Activated naive CD4-positive, alpha-beta T cell treated with Interleukin-2 at 50 U/mL for 16 hours (primary cell): ENCODE measurements at places on chromosomes 1 and 21.

- DNase-seq: no peak
These were observed 3.2 kb downstream of the RAP1GAP start for GRCh38 chr1:21665711-21666575.

DNA sequence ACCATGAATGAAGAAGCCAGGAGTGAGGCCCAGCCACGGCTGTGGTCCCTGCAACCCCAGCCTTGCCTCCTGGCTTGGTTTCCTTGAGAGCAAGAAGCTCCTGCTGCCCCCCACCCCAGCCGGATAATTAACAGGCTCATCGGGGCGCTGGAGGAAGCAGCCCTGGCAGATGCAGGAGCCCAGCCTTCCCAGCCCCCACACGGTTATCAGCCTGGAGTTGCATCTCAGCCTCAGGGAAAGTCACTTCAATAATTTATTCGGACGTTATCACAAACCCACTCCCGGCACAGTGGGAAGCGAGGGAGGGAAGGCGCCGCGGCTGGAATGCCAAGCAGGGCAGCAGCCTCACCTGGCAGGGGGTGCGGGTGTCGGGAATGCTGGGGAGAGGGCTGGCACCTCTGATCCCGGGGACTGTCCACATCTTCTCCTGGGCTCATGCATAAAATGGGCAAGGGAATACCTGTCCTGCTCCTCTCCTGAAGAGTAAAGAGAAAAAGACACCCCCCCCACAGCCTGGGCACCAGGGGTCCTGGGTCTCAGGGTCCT is 43.3 kb upstream of the LRP8 start:
- DNase-seq: no peak

DNA sequence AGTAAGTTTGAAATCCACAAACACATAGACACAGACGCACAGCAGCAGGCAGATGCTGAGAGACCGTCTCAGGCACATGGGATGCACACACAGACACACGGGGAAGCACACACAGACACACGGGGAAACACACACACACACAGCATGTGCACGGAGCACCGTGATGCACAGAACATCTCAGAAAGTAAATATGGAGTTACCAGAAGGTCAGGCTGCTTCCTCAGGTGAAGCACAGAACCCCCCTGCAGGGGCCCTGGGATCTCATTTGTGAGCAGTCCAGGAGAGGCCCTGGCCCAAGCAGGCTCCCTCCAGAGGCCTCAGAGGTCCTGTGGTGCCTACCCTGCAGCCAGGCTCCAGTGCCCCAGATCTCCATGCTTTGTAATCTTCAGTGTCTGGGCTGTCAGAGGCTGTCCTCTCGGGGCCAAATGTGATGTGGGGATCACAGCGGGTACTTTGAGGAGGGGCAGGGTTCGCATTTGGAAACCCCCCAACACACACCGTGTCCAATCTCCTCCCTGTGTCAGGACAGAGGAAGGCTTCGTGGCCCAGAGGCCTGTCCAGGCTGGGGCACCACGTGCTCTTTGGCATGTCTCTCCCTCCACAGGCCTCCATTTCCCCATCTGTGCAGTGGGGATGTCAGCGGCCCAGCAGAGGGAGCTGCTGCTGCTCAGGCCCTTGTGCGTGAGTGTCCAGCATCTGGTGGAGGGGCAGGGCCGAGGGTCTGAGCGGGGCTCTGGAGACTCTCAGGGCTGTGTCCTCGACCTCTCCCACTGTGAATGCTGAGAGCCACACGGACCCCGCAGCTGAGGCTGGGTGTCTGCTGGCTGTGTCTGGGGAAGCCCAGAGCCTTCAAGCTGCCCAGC is 23.0 kb upstream of the PRSS38 start:
- no peak for DNase-seq

DNA sequence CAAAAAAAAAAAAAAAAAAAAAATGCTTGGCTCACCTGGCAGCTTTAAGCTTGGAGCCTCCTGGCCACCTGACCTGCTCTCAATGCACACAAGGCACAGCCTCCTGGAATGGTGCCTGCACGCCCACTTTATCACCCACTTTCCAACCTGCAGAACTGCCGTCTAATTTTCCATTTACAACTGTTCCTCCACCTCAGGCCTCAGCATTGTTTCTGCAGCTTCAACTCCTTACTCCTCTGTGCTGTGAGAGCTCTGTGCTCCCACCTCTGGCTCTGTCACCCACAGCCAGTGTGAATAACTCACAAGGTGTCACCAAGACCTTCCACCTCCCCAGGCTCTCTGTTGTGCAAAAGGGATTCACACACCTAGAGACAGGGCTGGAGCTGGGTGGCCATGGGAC is 38.7 kb upstream of the GPR157 start:
- DNase-seq: no peak

DNA sequence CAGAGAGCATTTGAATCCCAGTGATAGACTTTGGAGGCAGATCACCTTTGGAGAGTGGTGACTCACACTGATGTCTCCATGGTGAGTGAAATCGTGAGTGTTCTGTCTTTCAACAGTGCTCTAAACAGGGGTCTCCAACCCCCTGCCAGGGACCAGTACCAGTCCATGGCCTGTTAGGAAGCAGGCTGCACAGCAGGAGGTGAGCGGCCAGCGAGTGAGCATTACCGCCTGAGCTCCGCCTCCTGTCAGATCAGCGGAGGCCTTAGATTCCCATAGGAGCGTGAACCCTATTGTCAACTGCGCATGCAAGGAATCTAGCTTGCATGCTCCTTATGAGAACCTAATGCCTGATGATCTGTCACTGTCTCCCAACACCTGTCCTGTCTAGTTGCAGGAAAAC is 61.8 kb upstream of the B3GALNT2 start:
- DNase-seq: no peak

GRCh38 chr1:7942214-7942921 is 1.7 kb upstream of the TNFRSF9 start:
- DNase-seq: peak; percentile 51

DNA sequence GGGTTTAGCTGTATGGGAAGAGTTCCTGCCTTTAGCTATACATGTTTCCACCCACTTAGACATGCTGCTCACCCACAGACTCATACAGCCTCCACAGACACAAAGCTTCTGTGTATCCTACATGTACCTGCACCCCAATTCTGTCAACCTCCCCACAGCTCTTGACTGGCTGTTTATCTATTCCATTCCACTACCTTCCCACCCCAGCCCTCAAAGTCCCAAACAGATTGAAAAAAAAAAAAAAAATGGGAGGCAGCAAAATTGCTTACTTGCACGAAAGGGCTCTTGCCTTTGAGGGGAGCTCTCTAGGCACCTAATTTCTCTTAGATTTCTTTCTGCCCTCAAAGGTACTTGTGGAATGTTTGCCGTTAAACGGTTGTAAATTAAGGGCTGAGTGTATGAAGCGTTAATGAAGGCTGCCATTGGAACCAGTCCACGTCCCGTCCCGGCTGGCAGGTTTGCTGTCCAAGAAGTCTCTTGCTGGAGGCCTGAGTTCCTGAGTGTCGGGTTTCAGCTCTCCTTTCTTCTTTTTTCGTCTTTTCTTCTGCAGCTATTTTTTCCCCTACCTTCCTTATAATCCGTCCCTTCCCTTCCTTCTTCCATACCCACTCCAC is 43.6 kb downstream of the PBX1 start:
- no peak for DNase-seq

GRCh38 chr1:59150577-59151386 is 146.1 kb upstream of the FGGY start:
- peak; percentile 4 for DNase-seq

GRCh38 chr1:16406868-16407267 is 30.4 kb downstream of the SPATA21 start:
- no peak for DNase-seq

DNA sequence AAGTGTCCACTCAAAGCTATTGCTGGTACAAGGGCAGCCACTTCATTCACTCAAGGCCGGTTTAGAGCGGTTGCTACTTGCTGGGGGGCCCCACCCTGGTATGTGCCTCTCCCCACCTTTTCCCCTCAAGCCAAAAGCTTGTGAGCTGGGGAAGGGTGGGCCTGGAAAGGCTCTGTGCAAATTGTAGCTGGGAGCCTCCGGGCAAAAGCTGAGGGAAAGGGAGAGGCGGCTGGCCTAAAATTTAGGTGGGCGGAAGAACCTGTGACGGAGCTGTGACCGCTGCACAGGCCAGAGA is 306 bp upstream of the SH3D21 start:
- DNase-seq: no peak

- DNase-seq: no peak
These were observed 4.1 kb upstream of the HDGF start for GRCh38 chr1:156755527-156755950.

- no peak for DNase-seq
These were observed 242.2 kb downstream of the PTPRC start for GRCh38 chr1:198880818-198881597.

DNA sequence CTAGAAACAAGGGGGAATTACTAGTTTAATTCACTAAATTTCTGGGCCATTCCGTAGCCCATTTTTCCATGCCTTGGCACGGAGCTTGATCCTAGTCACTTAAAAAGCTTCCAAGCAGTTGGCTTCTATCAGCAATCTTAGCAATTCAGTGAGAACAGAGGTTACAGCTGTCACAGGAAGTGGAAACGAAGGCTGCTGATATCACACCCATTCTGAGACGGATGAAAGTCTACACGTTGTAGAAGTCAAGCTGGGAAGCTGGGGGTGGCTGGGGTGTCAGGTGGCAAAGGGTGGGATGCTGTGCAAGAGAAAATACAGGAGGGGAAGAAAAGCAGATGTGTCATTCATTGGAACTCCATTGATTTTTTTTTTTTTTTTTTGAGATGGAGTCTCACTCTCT is 11.8 kb upstream of the STMN1 start:
- DNase-seq: no peak

DNA sequence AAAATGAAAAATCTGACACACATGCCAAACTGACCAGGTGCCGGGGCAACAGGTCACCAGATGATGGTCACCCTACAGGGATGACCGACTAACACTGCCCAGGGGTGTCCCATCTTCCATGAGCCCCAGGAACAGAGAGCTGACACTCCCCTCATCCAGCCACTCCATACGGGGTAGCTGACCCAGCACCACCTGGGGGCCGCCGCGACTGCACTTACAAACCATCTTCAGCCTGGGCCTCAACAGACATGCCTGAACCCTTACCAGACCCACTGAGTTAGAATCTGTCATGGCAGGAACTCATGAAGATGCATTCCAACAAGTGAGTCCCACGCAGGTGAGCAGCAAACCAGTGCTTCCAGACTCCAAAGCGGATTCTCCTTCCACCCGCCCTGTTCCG is 31.6 kb upstream of the AJAP1 start:
- no peak for DNase-seq

- no peak for DNase-seq
These were observed 24.3 kb downstream of the H3-3A start for GRCh38 chr1:226086776-226087175.

GRCh38 chr1:19351873-19352272 is 39.7 kb downstream of the SLC66A1 start:
- DNase-seq: no peak

GRCh38 chr1:79549201-79549600 is 542.7 kb upstream of the ADGRL4 start:
- no peak for DNase-seq

DNA sequence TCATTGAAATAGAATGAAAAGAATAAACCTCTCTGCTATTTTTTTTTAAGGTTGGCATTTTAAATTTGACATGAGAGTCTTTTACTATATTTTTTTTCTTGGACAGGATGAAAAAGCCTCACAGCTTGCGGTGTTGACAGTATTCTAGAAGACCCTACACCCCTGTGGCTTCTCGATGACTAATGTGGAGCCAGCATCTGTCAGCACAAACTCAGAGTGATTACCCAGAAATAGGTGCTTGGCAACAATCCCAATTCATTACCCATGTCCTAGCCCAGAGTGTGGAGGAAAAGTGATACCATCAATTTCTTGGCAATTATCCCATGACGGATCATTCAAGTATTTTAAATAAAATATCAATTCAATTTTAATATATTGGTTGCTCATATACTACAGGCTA is 186.8 kb upstream of the MAP1LC3C start:
- DNase-seq: no peak

GRCh38 chr1:58231204-58231603 is 315.3 kb downstream of the OMA1 start:
- no peak for DNase-seq

GRCh38 chr1:88595355-88596002 is 88.6 kb upstream of the PKN2 start:
- DNase-seq: no peak

GRCh38 chr1:61752921-61753389 is 10.7 kb downstream of the PATJ start:
- no peak for DNase-seq

DNA sequence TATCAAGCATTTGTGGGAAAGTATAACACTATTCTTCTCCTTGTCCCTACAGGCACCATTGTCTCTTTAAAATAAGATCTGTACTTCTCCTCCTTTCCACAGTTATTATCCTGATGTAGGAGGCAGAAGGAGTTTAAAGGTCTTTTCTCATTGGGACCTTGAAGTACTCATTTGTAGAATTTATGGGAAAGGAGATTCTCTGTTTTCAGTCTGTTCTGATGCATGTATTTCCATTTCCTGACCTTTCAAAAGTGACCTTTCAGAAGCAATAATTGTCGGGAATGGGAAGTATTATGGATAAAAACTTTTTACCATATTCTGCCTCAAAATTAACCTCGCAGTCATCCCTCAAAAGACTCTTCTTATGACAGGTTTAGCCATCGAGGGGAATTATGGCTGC is 224.8 kb downstream of the CTH start:
- DNase-seq: no peak

DNA sequence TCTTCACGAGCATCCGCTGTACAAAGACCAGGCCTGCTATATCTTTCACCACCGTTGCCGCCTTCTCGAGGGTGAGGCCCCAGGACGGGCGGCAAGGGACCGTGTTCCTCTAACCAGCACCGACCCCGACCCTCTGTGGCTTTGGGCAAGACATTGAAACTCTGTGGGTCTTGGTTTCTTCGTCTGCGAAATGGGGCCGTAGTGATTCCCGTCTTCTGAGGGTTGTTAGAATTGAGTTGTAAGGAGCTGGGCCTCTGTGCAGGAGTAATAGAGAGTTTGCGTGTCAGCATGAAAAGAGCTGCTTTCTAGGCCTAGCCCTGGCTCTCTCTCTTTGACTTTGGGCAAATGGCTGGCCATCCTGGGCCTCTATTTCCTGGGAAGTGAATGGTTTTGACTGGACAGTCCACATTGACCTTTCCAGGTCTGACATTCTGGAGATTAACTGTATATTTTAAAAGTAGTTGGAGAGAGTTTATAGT is 591 bp downstream of the MRPL37 start:
- no peak for DNase-seq

DNA sequence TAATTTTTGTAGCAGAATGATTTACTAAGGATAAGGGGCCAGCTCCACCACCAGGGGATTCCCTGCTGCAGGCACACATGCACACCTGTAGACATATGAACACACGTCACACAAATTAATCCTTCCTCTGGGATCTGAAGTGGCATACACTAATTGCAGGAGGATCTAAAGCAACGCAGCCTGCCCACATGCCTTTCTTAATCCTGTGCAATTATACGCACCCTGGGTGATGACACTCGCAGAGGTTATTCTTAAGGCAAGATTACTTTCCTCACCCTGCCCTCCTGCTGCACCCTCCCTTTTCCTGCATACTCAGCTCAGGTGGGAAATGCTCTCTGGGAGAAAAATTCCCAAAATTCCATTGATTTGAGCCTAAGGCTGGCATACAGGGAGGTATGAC is 7.5 kb upstream of the LORICRIN start:
- no peak for DNase-seq

GRCh38 chr1:156525071-156525501 is 24.5 kb upstream of the MEF2D start:
- DNase-seq: no peak
